ENCODE measurements at places on chromosomes 1 and 21. TPM values are rescaled to one million over a fixed set of nuclear protein-coding genes. Genes with fewer than 3 reads are reported as not detected.
A peak's percentile ranks its signal among the peaks of the same experiment; 100 is the strongest.

The MIXL1 gene
- total RNA-seq, result not detected

DNA sequence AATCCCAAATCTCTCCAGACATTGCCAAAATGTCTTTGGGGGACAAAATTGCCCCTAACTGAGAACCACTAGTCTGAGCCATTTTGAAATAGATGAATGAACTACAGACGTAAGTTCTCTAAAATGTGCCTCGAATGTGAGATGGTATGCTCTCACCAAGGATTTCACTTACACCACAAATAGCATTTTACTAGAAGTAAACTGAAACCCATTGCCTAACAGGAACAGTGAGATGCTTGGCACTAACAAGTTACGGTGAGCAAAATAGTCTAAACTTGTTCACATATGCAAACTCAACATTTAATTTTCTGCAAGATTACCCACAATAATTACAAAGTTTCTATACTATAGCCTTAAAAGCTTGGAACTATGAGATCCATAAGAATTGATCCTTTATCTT lies 343.6 kb upstream of the ESRRG start:
- H3K4me3 ChIP-seq, result no peak overlapping the region
- H3K27me3 ChIP-seq, result no peaks in the 10 kb centered on the region
- no peak overlapping the region for H3K27ac ChIP-seq
- DNase-seq, result no peak
- peaks cover 1% of the 10 kb centered on the region for H3K36me3 ChIP-seq

DNA sequence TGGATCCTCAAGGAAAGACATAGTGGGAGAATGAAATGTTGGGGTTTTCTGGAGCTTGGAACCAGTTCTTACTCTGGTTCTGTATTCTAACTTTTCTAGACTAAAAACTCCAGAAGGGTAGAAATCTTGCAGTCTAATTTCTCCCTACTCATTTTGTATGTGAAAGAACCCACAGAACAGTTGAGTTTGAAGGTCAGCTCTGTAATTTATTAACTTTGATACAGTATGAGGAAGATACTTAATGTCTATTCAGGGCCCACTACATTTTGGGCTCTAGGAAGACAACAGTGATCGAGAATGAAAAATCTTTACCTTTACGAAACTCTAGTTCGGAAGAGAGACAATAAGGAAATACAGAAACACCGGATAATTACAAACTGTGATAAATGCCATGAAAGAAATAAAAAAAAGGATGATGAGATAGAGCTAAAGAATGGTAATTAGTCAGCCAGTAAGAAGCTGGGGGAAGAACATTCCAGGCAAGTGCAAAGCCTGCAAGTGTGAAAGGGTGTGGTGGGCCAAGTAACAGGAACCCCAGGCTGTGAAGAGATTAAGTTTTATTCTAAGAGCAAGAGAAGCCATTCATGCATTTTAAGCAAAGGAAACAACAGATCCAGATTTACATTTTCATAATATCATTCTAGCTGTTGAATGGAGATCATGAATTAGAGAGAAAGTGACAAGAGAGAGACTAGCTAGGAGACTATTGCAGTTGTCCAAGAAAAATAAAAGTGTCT lies 159.9 kb upstream of the HMCN1 start:
- no peaks in the 10 kb centered on the region for H3K27me3 ChIP-seq
- DNase-seq, result no peak
- H3K4me3 ChIP-seq, result no peak overlapping the region
- H3K36me3 ChIP-seq, result peaks cover 4% of the 10 kb centered on the region
- H3K27ac ChIP-seq, result no peak overlapping the region

GRCh38 chr1:151540021-151540981 lies at the start of gene TUFT1:
TSS of gene TUFT1 (plus strand) at chr1:151540309. CDS start at chr1:151540367, 58 bp downstream.
- peak within 1 kb of the TSS; percentile 96 for H3K4me3 ChIP-seq
- H3K4me1 ChIP-seq, result peaks cover 23% of the 10 kb centered on the region
- DNase-seq, result peak; percentile 97
- peaks cover 17% of the 10 kb centered on the region for H3K27me3 ChIP-seq
- H3K27ac ChIP-seq, result peak within 1 kb of the TSS; percentile 70

DNA sequence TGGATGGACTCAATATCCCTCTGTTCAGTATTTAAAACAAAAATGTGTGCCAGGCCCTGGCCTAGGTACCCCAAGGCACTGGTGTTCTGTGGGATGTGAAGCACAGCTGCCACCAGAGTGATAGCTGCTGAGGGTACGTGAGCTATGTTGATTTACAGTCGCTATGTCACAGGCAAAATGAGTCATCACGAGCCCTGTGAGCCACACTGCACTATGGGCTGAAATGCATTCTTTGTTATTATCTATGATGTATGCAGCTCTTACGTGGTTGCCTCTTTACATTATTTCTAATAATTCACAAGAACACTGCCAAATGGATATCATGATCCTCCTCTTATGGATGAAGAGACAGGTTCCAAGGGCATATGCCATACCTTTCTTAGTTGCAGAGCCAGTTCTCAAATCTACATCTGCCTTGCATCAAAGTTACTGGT lies 2.1 kb downstream of the TEX38 start:
- H3K27me3 ChIP-seq, result no peaks in the 10 kb centered on the region
- DNase-seq, result peak; percentile 20
- no peak overlapping the region for H3K27ac ChIP-seq
- peaks cover 32% of the 10 kb centered on the region for H3K4me1 ChIP-seq
- no peak overlapping the region for H3K4me3 ChIP-seq

DNA sequence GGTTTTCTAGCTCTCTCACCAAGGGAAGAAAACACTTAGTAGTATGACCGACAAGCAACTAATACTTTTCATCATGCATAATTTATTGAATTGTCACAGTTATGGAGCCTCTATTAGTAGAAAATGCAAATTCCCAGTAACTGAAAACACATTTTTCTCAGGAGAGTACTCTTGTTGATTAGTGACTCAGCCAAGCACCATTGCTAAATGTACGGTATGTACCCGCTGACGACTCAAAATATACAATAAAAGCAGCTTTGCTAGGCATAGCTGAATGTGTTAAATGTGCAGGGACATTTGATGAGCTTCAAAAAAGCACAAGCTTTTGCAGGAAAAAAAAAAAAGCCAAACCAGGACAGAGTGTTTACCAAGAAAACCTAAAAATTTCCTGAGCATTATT lies 63.9 kb downstream of the WDR64 start:
- H3K27me3 ChIP-seq, result peaks cover 46% of the 10 kb centered on the region
- H3K27ac ChIP-seq, result no peak overlapping the region
- no peaks in the 10 kb centered on the region for H3K36me3 ChIP-seq
- H3K4me3 ChIP-seq, result no peak overlapping the region
- no peak for DNase-seq
